ENCODE measurements at places on chromosomes 1 and 21.

GRCh38 chr1:109814993-109815786 lies 51.5 kb upstream of the EPS8L3 start:
- no peaks in the 10 kb centered on the region for H3K4me1 ChIP-seq
- no peaks in the 10 kb centered on the region for H3K27me3 ChIP-seq
- DNase-seq = no peak
- no peaks in the 10 kb centered on the region for H3K36me3 ChIP-seq

GRCh38 chr1:151540982-151541377 lies 871 bp downstream of the TUFT1 start:
- H3K4me1 ChIP-seq = peaks cover 15% of the 10 kb centered on the region
- peaks cover 4% of the 10 kb centered on the region for H3K36me3 ChIP-seq
- no peaks in the 10 kb centered on the region for H3K27me3 ChIP-seq
- peak overlapping the region; percentile 76 for H3K4me3 ChIP-seq
- DNase-seq = no peak

- H3K4me1 ChIP-seq = no peaks in the 10 kb centered on the region
- H3K27ac ChIP-seq = no peak overlapping the region
- H3K4me3 ChIP-seq = no peak overlapping the region
- no peaks in the 10 kb centered on the region for H3K27me3 ChIP-seq
- no peak for DNase-seq
- H3K36me3 ChIP-seq = no peaks in the 10 kb centered on the region
Observed at GRCh38 chr1:42419126-42419821, 36.5 kb downstream of the ZMYND12 start.

- H3K4me1 ChIP-seq = peaks cover 8% of the 10 kb centered on the region
- H3K36me3 ChIP-seq = no peaks in the 10 kb centered on the region
- H3K27ac ChIP-seq = no peak overlapping the region
- H3K27me3 ChIP-seq = no peaks in the 10 kb centered on the region
- H3K4me3 ChIP-seq = no peak overlapping the region
Observed at GRCh38 chr1:16262067-16262466, 25.1 kb upstream of the CPLANE2 start.

DNA sequence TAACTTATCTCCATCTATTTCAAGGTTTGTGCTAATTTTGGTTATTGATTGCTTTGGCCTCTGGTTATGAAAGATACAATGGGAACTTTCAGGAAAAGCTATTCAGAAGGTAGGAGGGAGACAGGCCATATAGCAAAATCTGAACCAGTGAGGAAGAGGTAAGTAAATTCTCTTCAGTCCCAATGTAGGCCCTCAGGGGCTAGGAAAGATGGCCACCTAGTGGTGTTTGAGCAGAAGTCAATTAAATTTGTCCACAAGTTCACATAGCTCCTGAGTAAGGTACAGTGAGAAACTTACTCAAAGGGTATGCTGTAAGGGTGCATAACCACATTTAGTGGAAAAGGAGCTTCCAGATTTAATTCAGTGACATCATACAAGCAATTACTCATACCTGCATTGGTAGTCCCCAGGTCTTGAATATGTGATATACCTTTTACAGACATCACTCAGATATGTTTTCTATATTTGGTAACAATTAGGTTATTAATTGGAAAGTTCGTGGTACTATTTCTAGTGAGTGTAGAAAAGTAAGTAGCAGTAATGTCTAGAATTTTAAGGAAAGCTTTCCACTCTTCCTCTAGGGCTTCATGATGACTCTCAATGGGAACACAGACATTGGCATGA lies 21.4 kb upstream of the FMO1 start:
- H3K4me3 ChIP-seq = no peak overlapping the region
- no peaks in the 10 kb centered on the region for H3K4me1 ChIP-seq
- peak; percentile 42 for DNase-seq
- no peak overlapping the region for H3K27ac ChIP-seq

All from HCT116 (cell line).